ENCODE measurements at places on chromosomes 5 and 9.

GRCh38 chr5:119276978-119277377, 78.8 kb upstream of the TNFAIP8 start:
- no peak for DNase-seq

GRCh38 chr5:5383461-5383860, 39.0 kb upstream of the ICE1 start:
- DNase-seq: no peak

- no peak for DNase-seq
Observed at GRCh38 chr5:20041326-20042274, 53.6 kb upstream of the CDH18 start.

- DNase-seq: no peak
Observed at GRCh38 chr9:90775657-90776056, 26.0 kb upstream of the SYK start.

DNA sequence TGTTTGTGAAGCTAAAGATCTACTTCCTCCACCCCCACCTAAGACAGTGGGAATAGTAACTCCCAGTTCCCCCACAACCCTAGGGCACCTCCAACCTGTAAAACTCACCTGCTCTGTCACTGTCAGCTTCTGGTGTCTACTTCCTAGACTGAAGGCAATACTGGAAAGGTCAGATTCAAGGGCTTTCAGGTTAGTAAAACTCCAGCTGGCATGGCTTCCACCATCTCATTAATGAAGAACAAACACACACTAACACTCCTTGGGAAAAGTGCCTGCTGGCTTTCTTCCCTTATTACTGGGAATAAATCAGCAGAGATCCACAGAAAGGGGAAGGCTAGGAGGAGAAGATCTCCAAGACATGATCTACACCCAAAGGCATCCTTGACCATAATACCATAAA, 109.9 kb downstream of the TMEM174 start:
- no peak for DNase-seq

- DNase-seq: no peak
Observed at GRCh38 chr9:95036676-95037075, 280.8 kb downstream of the FANCC start.

- DNase-seq: no peak
Observed at GRCh38 chr5:9118852-9119251, 427.0 kb downstream of the SEMA5A start.

DNA sequence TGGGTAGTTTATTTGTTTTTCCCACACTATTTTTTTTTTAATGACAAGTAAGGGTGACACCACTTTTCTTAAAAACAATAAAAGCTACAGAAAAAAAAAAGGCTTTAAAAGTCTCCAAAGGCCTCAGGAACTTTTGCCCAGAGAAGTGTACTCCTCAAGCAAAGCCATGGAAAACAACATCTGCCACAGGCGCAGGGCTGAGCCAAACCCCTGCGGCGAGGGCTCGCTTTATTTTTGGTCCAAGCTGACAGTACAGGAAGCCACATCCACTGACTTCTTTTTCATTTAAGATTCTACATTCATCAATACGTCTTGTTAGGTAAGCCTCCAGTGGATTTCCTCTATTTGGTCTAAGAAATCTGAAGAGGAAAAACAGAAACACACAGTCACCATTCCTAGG, 51.9 kb upstream of the IFNK start:
- no peak for DNase-seq

- DNase-seq: no peak
Observed at GRCh38 chr5:43412644-43413043, 453 bp upstream of the CCL28 start.

- no peak for DNase-seq
Observed at GRCh38 chr9:87950765-87951488, 23.4 kb downstream of the CDK20 start.

GRCh38 chr5:174446988-174447387, 277.4 kb upstream of the MSX2 start:
- no peak for DNase-seq

DNA sequence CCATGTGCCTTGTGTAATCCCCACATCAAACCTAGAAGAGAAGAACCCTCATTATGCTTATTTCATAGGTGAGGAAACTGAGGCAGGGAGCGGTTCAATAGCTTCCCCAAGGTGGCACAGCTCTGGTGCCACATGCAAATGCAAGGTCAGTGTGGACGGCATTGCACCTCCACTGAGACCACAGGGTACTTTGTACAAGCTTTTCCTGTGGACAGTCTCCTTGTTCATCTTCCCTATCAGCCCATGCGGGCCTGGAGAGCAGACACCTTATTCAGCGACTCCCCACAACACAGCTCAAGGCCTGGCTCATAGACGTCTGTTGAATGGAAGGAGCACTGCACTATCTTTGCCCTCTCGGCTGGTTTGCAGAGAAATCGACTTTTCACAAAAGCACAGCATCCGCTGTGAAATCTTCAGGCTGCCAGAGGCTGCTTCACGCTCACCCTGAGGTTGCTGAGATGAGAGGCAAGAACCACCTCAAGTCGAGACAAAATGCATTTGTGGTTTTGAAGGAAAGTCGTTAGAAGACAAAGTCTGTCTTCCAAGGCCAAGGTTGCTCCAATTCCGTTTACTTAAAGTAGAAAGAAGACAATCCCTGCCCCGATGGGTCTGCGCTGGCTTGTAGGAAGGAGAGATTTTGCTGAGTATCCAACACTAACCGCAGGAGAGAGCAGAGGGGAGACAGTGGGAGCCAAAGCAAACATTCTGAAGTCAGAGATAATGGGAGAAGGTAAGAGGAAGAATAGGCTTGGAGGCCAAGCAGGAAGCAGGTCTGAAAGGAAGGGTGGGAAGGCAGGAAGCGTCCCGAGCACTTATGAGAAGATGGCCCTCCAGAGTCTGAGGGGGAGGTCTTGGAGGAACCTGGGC, 34.2 kb upstream of the STRBP start:
- DNase-seq: no peak

DNA sequence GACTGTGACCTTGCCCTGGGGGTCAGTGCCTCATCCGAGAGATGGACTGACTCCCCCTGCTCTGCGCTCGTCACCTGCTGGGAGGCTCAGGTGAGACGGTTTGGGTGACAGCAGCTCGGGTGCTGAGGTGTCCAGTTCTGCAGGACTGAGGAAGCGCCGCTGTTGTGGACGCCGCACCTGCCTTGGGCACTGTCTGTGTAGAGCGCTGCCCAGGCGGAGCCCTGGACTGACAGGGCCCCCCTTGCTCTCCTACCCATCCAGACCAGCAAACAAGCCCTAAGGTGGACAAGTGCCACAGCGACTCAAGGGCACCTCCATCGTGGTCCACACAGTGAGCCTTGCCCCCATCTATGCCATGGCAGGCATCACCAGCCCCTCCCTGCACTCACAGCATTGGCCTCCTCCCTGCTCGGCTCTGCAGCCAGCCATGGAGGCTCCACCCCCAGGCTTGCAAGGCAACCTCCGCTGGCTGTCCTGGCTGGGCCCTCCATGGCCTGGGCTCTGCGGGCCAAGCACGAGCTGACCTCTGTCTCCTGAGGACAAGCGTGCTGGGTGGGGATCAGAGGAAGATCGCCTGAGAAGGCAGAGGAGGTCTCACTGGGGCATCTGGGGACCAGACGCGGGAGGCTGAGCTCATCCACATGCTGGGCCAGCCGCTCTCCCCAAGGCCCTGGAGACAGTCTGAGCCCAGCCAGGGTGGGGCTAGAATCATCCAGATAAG, 87.1 kb upstream of the COL5A1 start:
- no peak for DNase-seq

- DNase-seq: no peak
Observed at GRCh38 chr5:112971276-112971675, 5.3 kb upstream of the DCP2 start.

- no peak for DNase-seq
Observed at GRCh38 chr5:126998895-126999570, 31.3 kb downstream of the MARCHF3 start.

DNA sequence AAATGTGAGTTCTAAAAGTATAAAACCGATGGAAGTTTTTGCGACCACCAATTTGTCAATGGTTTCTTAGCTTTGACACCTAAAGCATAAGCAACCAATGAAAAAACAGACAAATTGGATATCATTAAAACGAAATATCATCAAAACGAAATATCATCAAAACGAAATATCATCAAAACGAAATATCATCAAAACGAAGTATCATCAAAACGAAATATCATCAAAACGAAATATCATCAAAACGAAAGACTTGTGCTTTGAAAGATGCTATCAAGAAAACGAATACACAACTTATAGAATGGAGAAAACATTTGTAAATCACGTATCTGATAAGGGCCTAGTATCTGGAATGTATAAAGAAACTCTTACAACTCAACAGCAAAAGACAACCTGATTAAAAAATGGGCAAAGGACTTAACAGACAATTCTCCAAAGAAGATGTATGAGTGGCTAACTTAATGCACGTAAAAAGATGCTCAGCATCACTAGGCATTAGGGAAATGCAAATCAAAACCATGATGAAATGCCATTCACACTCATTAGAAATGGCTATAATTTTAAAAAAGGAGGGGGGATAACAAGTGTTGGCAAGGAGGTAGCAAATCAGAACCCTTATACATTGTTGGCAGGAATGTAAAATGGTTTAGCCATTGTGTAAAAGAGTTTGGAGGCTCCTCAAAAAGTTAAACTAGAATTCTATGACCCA, 29.4 kb upstream of the TBC1D9B start:
- no peak for DNase-seq

DNA sequence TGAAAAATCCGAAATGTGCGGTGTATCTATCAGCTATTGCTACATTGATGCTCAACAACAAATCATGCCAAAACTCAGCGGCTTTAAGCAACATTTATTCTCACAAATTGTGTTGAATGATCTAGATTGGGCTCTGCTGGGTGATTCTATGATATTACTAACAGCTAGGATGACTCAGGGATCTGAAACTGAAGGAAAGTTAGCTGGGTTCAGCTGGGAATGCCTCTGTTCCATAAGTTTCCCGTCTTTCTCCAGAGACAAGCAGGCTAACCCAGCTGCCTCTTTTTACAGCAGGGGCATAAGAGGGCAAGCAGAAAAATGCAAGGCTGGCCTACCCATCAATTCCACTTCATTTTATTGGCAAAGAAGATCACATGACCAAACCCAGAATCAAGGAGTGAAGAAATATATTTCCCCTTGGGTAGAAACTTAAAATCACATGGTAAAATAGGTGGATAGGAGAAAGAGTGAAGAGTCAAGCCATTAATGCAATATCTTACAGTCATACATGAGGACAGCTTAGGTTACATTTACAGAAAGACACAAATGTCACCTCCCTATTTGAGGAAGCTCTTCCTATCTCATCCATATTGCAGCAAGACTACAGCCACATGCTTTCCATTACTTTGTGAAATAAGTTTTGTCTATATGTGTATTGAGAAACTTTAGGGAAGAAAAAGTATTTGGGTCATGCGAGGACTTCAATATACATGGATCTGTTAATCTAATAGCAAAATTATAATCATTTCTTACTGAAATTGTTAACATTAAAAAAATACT, 30.8 kb downstream of the IL7R start:
- DNase-seq: no peak

DNA sequence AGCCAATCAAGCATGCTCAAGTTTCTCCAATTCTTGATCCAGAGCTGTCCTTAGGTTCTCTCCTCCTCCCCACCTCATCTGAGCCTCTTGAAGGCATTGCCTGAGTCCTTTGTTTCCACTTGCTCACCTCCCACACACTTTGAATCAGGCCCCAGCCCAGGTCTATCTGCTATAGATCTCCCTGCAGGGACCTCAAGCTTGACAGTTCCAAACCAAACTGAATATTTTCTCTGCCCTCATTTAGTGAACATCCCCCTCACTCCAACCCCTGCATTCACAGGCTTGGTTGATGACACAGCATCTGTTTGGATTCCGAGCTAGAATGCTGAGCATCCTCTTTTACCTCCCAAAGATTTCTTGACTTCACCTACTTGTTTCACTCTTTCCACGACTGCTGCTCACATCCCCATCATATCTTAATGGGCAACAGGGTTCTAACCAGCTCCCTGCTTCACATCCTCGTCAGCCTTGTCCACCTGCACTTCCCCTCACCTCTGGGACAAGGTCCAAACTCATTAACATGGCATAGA, 474.5 kb downstream of the ZSWIM6 start:
- no peak for DNase-seq

- DNase-seq: no peak
Observed at GRCh38 chr5:132771503-132771998, 5.5 kb downstream of the SEPTIN8 start.

DNA sequence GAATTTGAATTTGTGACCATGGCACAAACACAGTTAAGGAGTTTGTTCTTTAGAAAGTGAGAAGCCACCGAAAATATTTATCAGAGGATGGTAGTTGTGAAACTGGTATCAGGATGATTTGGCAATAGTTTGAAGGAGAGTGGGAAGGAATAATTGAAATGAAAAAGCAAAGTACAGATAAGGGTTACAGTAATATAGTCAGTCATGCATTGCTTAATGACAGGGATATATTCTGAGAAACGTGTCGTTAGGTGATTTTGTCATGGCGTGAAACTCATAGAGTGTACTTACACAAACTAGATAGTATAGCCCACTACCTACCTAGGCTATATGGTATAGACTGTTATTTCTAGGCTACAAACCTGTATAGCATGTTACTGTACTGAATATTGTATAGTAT, 84.2 kb downstream of the GPBP1 start:
- DNase-seq: no peak

GRCh38 chr9:84283946-84284345, 56.6 kb downstream of the SLC28A3 start:
- no peak for DNase-seq

DNA sequence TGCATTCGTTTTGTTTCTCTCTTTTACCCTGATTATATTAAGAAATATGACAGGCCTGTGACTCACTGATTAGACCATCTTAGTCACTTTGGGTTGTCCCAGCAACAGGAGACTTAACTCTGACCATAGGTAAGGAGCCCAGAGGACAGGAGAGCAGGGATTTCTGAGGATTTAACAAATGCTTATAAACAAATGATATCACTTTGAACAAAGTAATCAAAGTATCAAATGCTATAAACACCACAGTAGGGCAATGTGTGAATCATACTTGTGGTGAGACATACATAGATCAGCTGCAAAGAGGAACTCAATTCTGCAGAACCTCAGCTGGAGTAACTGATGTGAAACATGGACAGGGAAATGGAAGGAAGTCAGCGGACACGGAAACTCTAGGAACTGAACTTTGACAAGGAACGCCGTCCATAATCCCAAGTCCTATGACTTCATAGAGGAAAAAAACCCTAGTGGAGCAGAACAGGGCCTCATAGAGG, 190.6 kb upstream of the MSX2 start:
- no peak for DNase-seq

GRCh38 chr5:141846031-141846430, 32.2 kb downstream of the PCDH1 start:
- no peak for DNase-seq

DNA sequence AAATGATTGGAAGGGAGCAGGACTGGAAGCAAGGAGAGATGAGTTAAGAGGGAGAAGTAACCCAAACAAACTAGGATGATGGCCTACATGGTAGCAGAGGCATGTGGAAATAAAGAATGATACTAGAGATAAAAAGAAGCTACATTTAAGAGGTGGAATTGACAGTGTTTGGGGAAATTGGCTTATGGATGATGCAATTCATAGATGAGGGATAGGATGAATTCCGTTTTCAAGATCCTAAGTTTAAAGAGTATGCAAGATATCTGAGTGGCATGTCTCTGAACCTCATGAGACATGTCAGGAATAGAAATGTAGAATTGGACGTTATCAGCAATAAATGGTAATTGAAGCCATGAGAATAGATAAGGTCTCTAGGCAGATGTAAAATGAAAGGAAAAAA, 73.6 kb downstream of the RPS23 start:
- no peak for DNase-seq

GRCh38 chr9:35958104-35958837, at the start of gene OR2S2:
Gene OR2S2 (minus strand): TSS chr9:35958154. CDS start chr9:35958098, 56 bp downstream.
- no peak for DNase-seq

- no peak for DNase-seq
Observed at GRCh38 chr9:90053027-90053426, 448.2 kb downstream of the GADD45G start.

GRCh38 chr5:172450861-172451695, 3.2 kb downstream of the SH3PXD2B start:
- peak; percentile 36 for DNase-seq

Measured in B cell (primary cell).